ENCODE measurements at places on chromosomes 1 and 21.
A peak's percentile ranks its signal among the peaks of the same experiment; 100 is the strongest.

GRCh38 chr1:211638689-211639101 lies 36.7 kb downstream of the NEK2 start:
- DNase-seq = no peak

DNA sequence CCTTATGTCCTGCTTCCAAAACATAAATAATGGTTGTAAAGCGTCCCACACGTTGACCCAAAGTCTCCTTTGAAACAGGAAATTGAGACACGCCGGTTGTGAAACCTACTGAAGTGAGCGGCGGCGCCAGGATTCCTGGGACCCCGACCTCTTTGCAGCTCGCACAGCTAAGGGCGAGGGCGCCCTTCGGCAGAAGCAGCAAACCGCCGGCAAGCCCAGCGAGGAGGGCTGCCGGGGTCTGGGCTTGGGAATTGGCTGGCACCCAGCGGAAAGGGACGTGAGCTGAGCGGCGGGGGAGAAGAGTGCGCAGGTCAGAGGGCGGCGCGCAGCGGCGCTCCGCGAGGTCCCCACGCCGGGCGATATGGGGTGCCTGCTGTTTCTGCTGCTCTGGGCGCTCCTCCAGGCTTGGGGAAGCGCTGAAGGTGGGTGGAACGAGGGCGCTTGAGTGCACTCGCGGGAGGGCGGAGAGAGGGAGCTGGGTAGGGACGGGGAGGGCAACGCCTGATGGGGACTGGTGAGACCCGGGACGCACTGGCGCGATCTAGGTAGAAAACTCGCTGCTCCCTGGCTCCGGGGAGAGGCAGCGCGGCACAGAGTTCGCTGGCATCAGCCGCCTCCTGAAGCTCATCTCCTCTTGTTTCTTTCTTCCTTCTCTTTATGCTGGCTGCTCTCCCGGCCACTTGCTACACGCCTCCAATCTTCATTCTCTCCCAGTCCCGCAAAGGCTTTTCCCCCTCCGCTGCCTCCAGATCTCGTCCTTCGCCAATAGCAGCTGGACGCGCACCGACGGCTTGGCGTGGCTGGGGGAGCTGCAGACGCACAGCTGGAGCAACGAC lies at the start of gene CD1D:
CD1D (plus strand) TSS at position 155 of the 836 bp plus-strand sequence; CDS start at position 362, 207 bp downstream.
- peak; percentile 52 for DNase-seq

DNA sequence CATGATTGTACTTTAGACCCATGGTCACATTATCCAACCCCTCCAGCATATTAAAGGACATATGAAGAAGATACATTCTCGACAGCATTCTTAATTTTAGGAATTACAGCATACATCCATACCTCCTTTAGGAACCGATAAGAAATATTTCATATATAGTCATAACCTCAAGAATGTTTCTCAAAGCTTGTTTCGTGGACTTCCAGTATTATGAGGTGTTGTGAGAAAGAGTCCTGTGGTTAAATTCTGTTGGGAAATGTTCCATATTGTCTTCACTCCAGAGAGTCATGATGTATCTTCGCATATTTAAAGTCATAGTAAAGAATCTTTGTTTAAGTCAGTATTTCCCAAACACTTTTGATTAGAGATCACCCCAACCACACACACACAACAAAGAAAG lies 321.0 kb upstream of the SNX7 start:
- no peak for DNase-seq

GRCh38 chr1:84774669-84775534 lies 84.6 kb upstream of the SSX2IP start:
- DNase-seq = no peak

GRCh38 chr21:19557488-19557887 lies 1153.9 kb upstream of the TMPRSS15 start:
- DNase-seq = no peak

DNA sequence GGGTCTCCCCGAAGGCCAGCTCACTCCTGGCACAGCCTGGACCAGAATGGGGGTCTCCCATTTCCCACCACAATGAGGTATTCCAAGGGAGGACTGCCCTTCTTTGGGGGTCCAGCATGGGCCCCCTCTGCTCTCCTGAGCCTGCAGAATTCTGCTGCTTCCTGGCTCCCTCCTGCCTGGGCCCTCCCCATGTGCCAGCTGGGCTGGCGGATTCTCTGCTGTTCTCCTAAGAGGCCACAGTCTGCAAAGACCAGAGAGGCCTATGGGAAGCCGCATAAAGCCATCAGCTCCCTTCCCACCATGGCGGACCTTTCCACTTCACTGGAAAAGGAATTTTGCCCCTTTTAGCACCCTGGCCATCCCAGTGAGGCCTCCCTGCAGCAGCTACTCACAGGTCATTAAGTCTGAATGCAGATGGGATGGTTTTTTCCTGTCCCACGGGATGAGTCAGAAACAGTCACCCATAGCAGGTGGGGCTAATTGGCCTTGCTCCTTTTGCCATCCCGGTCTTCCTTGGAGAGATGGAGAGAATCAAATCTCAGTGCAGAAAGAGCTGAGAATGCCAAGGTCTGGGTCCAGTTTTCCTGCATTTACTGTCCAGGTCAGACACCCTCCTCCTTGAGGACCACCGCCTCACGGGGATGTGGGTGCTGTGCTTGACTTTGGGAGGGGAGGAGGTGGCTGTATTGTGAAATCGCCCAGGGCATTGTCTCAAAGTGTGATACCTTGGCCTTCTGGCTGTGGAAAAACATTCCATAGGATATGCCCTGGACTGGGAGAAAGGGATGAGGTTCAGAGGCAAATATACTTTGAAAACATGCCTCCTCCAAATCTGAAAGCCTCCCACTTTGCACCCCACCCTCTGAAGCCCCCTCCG lies 23.2 kb downstream of the MYBPH start:
- DNase-seq = no peak

DNA sequence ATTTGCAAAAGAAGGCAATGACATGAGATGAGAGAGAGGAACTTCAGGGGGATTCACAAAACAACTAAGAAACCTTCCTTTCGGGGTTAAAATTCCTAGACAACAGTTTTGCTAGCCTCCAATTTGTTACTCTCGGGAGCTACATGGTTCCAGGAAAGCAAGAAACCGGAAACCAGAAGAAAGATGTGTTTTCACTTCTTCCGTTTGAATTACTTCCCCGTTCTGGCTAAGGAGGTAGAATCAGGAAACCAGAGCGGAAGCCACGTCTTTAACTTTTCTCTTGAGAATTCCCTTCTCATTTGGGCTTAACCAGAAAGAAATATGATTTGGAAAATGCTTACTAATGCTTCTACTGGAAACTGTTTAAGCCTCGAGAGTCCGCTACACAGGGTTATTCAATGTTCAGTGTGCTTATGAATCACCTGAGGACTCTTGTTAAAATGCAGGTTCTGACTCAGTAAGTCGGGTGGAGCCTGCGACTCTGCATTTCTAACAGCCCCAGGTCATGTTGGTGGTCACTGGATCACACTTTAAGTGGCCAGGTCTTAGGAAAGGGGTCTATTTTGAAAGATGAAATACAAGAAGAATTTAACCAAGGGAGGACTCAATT lies 43.5 kb upstream of the MCOLN3 start:
- no peak for DNase-seq

GRCh38 chr1:114153261-114154145 lies at the start of gene SYT6:
Gene SYT6, minus strand, starts transcription at chr1:114153869. Its CDS starts 97 bp downstream, at chr1:114153772.
- DNase-seq = no peak

DNA sequence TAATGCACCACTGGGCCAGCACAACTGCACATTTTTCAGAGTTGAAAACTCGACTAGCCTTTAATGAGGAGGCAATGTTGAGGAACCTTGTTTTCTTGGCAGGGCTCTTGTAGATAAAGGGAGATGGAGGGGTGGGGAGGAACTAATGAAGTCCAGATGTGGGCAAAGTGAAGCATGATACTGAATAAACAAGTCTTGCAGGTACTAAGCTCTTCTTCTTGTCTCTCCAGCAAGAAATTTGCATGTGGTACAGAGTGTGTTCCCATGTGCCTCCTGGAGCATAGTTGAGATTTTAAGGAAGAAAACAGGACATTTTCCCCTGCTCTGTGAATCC lies 47.0 kb downstream of the PLPP3 start:
- DNase-seq = no peak

GRCh38 chr1:20928146-20928545 lies 141.0 kb upstream of the HP1BP3 start:
- no peak for DNase-seq

- DNase-seq = no peak
These were observed 21.3 kb downstream of the SLC9C2 start for GRCh38 chr1:173581383-173582079.

- no peak for DNase-seq
These were observed 4.0 kb downstream of the H3-3A start for GRCh38 chr1:226066415-226067078.

DNA sequence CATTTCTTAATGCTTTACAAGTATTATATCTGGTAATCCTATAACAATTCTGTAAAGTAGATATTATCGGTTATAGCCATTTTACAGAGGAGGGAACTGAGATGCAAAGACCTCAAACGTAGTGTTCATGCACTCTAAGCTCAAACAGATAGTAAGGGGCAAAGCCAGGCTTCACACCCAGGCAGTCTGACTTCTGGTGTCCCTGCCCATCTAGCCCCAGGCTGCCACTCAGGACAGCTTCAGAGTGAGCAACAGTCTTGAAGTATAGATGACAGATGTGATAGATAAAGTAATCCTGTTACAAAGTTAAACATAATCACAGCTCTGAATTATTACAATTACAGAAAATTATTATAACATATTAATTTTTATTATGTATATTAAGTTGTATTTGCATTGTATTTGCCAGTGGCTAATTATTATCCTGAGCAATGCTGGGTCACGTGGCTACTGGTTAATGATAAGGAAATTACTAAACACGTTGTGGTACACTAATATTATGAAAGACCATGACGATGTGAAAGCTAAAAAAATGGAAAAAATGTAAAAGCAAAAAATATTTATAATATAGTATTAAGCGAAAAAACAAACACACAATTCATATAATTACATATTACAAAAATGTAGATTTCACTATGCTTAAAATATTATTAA lies 6.1 kb upstream of the TRAF3IP3 start:
- no peak for DNase-seq

DNA sequence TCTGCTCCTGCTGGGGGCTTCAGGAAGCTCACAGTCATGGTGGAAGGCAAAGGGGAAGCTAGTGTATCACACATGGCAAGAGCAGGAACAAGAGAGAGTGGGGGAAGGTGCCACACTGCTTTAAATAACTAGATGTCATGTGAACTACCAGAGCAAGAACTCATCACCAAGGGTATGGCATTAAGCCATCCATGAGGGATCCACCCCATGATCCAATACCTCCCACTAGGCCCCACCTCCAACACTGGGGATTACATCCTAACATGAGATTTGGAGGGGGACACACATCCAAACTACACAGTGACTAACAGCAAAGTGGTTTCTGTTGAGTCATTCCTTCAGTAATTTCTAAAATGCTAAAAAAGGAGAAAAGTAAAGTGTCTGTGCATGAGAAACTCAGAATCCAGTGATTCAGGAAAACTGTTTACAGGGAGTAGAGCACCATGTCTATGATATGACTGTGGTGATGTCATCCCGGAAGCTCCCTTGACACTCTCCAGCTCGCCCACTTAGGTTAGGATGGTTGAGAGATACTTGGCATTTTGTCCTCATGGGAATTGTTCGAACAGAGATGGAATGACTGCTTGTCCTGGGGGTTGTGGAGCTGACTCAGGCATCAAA lies 50.3 kb downstream of the CHD1L start:
- no peak for DNase-seq

DNA sequence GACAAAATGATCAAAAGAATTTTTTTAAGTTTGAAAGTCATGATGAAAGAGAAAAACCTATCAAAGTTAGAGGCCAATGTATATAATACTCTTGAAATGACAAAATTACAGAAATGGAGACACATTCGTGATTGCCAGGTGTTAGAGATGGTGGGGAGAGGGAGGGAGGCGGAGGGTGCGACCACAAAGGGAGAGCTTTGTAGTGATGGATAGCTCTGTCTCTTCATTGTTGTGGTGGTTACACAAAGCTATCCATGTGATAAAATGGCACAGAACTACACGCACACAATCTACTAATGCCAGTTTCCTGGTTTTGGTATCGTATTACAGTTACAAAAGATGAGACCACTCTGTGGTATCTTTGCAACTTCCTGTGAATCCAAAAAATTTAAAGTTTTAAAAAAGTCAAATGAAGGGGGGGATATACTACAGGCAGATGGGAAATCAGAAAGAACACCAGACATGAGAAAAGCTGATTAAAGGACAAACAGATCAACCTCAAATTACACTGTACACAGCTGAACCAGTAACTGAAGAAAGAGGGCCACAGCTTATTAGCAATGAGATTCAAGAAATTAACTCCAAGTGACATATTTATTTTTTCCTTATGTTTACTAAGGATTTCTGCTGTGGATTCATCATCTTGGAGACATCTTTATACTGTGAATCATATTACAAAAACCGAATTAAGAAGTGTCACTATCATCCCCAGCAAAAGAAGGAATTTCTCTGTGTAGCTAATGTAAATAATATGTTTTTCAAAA lies 199.1 kb downstream of the SLC45A1 start:
- no peak for DNase-seq

Data from left hindlimb (tissue), 1 donor.